Forelimb muscle (tissue), 1 donor: ENCODE measurements at places on chromosomes 7 and 10.
A peak's percentile ranks its signal among the peaks of the same experiment; 100 is the strongest.

GRCh38 chr7:31108097-31108657, 56.1 kb downstream of the ADCYAP1R1 start:
- no peak for DNase-seq

GRCh38 chr7:123346766-123347165, 147.0 kb upstream of the SLC13A1 start:
- DNase-seq, result no peak

DNA sequence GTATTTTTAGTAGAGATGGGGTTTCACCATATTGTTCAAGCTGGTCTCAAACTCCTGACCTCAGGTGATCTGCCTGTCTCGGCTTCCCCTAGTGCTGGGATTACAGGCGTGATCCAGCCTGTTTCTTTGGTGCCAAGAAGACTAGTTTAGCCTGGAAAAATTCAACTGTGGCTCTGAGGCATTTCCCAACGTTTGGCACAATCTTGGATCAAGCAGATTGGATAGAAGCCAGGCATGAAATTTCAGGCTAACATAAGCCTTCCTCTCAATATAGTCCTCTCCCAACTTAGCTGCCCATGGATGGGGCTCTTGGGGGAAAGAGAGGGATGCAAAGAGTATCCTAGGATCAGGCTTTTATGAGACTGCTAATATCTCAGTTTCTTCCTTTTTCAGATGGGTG, 53.8 kb downstream of the APBB1IP start:
- no peak for DNase-seq

- no peak for DNase-seq
These were observed 90.7 kb downstream of the SRPK2 start for GRCh38 chr7:105297985-105298384.

GRCh38 chr7:131548371-131548770, 8.1 kb downstream of the PODXL start:
- DNase-seq, result no peak

DNA sequence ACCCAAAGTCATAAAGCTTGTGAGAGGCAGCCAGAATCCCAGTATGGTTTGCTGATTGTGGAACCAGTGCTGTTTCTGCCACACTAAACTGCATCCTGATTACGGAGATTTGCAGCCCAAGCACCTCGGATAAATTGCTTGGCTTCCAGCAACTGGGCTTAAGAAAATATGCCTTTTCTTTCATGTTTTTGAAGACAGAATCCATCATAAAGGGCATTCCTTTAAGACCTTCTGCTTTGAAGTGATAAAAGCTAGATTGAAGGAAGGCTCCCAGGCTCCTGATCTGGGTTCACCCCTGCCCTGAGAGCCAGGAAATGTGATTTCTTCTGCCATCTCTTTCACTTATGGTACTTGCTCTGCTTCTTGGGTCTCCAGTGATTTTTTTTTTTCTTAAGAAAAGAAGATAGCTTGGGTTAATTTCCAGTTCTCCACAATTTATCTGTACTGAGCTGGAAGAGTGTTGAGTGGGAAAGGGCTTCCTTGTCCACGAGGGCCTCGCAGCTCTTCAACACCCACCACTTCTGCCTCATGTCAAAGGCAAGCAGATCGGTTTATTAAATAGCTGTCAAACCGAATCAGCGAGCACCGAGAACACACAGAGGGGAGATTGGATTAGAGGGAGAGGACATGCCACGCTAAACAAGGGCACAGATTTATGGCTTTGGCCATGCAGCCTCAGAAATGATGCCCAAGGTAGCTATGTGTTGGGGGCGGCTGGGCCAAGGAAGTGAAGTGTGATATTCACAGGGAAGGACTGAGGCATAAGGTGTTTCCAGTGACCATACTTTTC, 94.9 kb upstream of the TBX20 start:
- DNase-seq, result no peak

GRCh38 chr10:124802313-124802675, 675 bp downstream of the ABRAXAS2 start:
- no peak for DNase-seq

- peak; percentile 17 for DNase-seq
These were observed at the start of gene HDAC9 for GRCh38 chr7:18495412-18496340. TSS of gene HDAC9 (plus strand) at chr7:18495749. CDS start at chr7:18496303, 554 bp downstream.

DNA sequence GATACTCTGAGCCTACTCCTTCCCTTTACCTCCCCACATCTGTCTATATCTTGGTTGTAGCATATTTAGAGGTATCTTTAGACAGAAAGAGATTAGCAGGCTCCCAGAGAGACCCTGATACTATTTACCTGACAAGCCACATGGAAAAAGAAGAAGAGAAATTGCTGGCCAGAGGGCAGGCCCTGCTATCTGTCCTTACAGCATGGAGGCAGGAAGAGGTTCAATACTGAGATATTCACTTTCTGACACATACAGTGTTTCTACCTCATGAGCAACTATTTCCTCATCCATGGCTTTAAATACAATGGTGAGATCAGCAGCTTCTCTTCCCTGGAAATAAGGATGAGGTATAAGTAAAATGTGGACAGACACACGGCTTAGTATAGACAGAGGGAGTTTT, 33.9 kb upstream of the TSPAN13 start:
- no peak for DNase-seq

DNA sequence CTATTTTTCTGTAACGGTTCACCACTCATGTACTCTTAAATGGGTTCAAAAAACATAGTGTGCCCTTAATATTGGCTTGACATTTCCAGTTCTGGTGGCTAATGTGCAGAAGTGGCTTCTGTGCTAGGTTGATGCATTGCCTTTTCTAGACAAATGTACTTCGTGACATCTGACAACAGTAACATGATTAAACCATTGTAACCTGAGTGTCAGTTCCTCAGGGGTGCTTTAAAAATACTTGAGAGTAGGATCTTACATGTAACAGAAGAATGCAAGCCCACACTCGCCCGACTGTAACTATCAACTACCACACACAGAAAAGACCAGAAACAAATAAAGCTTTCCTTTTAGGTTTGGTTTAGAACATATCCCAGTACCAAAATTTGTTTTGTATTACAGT, 393.4 kb upstream of the NFE2L3 start:
- DNase-seq, result no peak

DNA sequence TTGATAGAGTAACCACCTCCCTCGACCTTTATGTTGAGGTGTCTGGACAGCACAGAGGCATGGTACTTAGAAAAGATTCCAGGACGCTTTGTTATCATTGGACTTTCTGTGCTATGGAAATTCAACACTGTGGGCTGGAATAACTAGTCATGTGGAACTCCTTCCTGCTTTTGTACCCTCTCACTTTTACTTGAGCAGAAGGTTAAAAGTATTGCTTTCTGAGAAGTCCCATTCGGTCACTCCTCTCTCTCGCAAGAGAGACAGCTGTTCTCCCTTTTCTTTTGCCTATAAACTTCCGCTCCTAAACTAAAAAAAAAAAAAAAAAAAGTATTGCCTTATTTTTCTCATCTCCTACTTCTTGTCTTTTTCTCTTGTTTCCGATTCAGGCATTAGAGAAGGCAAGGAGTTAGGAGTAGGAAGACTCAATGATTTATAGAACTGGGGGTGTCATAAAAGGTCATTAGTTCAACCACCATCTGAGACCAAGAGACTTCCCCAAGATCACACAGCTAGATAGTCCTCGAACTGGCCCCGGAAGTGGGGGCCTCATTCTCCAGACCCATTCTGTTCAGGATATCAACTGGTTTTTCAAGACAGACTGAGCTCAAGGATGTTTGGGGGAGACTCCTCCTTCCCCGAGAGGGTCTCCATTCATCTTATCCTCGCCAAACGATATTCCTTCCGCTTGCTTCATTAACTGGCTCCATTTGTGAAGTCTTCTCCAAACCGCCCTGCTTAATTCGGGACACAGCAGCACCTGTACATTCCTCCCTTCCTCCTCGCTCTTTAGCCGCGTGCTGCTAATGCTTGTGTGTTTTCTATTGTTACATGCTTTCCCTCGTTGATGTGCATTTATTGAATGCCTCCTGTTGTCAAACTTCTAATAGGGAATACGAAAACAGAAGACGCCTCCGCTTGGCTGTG, 995 bp upstream of the INPP5F start:
- peak; percentile 8 for DNase-seq

DNA sequence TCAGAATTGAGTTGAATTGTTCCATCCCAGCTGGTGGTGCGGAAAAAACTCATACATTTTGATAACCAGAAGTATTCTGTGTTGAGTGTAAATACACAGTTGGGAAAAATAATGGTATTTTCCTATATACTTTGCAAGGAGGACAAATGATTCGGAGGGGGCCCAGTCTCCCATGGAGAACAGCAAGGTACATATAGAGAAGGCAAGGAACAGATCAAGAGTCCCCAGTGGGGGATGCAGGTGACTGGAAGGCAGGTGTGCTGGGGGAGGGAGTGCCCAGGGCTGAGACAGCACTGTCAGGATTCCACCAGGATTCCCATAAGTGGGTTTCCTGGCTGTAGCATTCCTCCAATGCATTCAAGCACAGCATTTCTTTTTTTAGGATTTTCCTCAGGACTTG, 10.8 kb upstream of the ADCY1 start:
- no peak for DNase-seq

DNA sequence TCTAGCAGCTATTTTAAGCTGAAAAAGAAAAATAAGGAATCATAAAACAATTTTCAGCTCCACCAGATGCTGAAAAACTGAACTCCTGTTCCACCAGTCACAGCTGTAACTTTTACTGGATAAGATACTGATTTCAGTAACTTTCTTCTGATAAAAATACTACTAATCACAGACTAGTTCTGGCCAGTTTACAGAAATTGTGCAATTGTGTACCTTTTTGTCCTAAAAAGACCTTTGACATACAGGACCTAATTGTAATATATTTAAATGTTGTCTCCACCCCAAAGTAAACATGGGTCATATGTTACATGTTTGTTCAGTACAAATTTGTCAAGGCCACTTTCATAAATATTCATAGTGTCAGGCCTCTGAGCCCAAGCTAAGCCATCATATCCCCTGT, 27.1 kb upstream of the PIP start:
- no peak for DNase-seq

- DNase-seq, result no peak
These were observed 177.5 kb downstream of the DNAJB6 start for GRCh38 chr7:157514306-157514705.

DNA sequence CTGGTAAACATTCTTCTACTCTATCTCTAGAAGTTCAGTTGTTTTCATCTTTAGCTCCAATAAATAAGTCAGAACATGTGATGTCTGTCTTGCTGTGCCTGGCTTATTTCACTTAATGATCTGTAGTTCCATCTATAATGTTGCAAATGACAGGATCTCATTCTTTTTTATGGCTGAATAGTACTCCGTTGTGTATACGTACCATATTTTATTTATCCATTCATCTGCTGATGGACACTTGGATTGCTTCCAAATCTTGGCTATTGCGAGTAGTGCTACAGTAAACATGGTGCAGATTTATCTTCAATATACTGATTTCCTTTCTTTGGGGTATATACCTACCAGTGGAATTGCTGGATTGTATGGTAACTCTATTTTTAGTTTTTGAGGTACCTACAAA, 124.4 kb downstream of the ZNF33B start:
- no peak for DNase-seq

GRCh38 chr7:68623030-68623429, 975.2 kb upstream of the AUTS2 start:
- DNase-seq, result no peak

GRCh38 chr10:58517081-58517480, 4.4 kb downstream of the BICC1 start:
- no peak for DNase-seq

DNA sequence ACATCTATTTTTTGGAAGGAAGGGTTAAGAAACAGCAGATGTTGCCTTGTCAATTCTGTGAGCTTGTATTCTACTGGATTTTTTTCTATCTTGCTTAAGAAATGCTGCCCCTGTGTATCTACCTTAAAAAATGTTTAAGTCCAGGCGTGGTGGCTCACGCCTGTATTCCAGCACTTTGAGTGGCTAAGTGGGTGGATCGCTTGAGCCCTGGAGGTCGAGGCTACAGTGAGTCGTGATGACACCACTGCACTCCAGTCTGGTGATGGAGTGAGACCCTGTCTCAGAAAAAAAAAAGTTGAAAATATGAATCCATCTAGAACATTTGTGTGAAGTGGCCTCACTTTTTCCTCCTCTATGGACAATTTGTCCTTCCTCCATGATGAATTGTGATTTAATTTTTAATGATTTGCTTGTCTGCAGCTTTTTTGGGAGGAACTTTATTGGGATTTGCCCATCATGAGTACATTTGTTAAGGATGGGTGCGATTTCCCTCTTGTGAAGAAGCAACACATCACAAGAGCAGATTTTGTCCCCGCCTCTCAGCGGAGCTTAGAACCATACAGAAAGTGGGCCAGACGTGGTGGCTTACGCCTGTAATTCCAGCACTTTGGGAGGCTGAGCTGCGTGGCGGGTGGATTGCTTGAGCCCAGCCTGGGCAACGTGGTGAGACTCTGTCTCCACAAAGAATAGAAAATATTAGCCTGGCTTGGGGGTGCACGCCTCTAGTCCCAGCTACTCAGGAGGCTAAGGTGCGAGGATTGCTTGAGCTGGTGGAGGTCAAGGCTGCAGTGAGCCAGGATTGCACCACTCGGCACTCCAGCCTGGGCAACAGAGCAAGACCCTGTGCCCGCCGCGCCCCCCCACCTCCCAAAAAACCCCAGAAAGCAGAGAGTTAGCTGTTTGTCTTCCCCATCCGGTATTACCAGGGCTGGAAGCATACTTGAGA, 57.7 kb downstream of the DNAJB6 start:
- no peak for DNase-seq

DNA sequence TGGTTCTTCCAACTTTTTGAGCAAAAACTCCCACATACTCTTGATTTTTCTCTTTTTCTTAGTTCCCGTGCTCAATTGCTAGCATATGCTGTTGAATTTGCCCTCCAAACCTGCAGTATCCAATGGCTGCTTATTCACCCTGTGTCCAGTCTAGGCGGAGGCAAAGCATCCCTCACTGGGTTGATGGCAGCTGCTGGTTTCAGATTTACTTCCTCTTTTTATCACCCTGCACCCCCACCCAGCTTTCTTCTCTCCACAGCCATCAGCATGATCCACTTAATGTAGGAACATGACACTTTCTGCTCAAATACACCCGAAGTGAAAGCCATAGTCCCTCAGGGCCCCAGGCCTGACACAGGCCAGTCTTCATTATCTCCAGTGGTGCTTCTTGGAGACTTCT, 87.6 kb upstream of the ADARB2 start:
- DNase-seq, result no peak

GRCh38 chr7:18361756-18362155, 133.8 kb upstream of the HDAC9 start:
- no peak for DNase-seq

- no peak for DNase-seq
These were observed 6.0 kb downstream of the PDGFA start for GRCh38 chr7:513521-514166.

DNA sequence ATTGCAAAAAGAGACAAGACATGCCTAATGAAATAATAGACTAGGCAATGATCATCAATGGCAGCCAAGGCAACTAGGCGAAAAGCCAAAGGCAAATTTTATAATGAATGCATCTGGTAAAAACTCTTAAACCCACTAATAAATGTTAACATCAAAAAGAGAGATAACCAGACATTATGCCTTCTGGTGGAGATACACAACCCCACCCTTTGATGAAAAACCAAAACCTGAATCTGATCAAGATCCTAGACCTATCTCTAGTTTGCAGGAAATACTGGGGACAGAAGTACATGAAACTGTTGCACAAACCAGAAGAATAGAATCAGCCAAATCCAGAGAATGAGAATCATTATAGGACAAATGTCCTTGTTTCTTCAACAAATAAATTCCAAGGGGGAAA, 22.0 kb upstream of the GSAP start:
- DNase-seq, result no peak
